ENCODE measurements at places on chromosomes 5 and 9.

DNA sequence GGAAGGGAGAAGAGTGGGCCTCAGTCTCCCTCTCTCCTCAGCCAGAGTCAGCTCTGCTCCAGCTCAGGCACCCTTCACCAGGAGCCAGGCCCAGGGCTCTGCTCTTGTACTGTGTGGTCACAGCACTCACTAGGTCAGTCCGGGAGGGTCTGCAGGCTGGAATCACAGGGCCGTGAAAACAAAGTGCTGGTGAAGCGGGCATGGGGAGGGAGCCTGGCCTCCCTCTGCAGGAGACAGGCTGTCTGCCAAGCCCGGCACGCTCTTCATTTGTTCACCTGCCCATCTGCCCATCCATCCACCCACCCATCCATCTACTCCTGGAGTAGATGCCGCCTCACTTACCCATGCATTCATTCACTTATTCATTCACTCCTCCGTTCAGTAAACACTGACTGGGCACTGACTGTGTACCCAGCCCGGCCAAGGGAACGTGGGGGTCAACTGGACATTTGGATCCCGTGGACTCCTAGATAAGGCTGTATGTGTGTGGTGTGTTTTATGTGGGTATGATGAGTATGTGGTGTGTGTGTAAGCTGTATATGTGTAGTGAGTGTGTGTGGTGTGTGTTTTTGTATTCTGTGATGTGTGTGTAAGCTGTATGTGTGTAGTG lies 3.6 kb downstream of the SPAAR start:
- no peak for DNase-seq

DNA sequence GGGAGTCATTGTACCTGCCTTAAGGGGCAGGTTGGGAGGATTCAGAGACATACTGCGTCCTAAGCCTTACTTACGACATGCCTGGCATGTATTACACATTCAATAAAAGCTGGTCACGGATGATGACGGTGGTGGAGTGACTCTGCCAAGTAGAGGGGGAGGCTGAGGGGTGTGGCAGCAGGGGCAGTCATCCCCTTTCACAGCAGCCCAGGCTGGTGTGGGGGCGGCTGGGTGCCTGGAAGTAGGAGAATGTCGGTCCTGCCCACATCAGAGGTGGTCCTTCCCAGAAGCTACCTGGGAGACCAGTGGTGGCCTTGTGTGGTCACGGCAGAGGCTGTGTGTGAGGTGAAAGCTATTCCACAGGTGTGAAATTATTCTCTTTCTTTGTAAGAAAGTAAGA lies 8.9 kb downstream of the ZBTB34 start:
- DNase-seq, result no peak

DNA sequence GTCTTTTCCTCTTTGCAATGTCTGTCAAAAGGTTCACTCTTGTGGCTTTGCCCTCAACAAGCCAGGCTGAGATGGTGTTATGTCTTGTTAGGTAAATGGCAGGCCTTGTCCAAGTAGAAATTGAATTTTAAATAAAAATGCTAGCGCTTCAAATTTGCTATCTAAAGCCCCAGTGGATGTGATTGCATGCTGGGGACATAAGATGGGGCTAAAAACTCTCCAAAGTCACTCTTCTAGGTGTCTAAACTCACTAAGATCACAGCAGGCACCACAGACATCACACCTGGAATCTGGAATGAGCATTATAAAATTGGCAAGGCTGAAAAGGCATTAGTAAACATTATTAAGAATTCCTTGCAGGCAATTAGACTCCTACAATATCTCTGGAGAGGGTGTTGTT lies 262.7 kb upstream of the CLINT1 start:
- DNase-seq, result no peak

DNA sequence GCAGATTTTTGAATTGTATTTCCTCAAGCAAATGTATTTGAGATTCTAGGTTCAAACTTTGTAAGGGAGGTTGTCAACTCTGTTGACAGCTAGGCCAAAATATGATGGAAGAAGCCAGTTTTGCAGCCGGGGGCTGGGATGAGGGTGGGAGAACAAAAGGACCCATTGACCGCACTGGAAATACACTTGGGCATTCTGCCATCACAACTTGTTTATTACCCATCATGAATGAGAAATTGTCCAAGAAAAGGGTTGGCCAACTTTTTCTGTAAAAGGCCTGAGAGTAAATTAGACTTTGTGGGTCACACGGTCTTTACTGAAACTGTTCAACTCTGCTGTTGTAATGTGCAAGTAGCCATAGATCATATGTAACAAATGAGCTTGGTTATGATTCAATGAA lies 221.3 kb upstream of the KLF9 start:
- no peak for DNase-seq

DNA sequence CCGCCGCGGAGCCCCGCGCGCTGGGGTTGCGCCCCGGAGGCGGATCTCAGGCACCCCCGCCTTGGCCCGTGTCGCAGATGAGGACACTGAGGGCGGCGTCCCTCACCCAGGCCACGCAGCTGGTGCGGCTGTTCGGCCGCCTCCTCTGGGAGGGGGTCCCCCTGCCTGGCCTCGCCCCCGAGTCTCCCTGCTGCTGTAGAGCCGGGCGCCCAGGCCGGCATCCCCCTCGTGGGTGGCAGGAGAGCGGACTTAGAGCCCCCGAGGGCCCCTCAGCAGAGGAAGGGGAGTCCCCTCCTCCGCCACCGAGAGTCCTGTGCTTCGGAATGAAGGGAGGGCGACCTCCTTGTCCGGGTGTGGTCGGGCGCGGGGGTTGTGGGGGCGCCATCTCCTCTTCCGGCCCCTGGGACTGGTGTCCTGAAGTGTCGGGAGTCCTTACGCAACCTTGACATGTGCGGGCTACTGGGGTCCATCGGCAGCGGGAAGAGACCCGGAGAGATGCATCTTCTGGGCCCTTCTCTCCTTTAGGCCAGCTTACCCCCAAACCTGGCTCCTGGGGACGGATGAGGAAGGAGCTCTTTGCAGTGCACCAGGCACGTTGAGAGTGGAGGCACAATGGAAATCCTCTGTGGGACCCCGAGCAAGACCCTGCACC lies 11.7 kb upstream of the EXOSC2 start:
- DNase-seq, result no peak

DNA sequence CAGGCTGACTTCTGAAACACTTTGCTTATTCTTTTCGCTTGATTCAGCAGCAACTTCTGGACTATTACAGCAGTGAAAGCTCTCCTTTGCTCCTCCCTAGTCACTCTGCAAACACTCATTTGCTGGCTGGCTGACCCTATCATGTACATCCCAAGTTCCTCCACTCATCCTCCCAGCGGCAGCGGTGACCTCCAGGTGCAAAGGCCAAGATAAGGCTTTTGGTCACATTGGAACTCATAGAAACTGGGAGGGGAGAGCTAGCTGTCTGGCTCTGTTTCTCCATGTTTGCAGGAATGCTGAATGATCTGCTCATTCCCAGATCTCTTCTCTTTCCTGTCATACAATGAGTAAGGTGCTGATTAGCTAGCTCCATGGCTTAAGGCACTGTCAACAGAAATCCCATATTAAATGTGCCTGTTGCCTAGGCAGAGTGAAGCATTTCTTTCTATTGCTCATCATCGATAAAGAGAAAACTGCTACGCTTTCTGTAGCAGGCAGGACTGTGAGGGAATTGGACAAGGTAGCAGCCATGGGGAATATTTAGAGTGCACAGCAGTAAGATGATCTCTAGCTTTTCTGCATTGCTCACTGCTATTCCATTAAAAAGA lies 250.5 kb upstream of the PDE4D start:
- no peak for DNase-seq

DNA sequence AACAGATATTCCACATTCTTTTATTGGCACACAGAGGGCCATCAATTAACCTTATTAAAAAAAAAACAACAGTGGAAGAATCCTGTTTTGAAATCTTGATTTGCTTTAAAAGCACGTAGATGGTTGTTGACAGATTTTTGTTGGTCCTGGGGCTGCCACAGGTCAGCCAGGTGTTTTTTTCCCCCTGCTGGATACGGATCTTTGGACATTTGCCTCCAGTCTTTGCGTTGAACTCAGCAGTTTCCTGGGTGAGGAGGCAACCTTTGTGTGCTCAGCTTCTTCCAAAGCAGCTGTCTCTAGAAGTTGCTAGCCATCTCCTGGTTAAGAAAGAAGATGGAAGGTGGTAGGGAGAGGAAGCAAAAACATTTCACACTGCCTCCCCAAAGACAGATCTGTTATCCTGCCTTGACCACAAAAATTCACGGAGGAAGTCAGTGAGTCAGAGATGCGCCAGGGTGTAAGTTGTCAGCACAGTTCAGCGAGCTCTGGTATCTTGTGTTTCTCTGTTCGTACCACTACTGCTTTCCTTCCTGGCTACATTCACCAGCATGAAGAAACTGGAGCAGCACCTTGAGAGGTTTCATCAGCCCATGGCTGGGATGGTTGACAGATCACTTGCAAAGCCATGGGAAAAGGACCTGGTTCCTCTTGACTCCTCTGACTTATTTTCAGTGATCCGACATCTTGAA lies 207.3 kb downstream of the ARHGAP26 start:
- DNase-seq, result no peak

- no peak for DNase-seq
Observed at GRCh38 chr5:133121611-133122150, 69.9 kb downstream of the HSPA4 start.

GRCh38 chr9:135743546-135744332 lies 41.8 kb downstream of the KCNT1 start:
- DNase-seq, result no peak

GRCh38 chr9:122225312-122226141 lies 3.2 kb downstream of the LHX6 start:
- DNase-seq, result no peak

GRCh38 chr9:118148990-118149389 lies 444.8 kb downstream of the TLR4 start:
- no peak for DNase-seq

- peak; percentile 88 for DNase-seq
Observed at GRCh38 chr5:59173578-59173977, 590.7 kb downstream of the RAB3C start.

DNA sequence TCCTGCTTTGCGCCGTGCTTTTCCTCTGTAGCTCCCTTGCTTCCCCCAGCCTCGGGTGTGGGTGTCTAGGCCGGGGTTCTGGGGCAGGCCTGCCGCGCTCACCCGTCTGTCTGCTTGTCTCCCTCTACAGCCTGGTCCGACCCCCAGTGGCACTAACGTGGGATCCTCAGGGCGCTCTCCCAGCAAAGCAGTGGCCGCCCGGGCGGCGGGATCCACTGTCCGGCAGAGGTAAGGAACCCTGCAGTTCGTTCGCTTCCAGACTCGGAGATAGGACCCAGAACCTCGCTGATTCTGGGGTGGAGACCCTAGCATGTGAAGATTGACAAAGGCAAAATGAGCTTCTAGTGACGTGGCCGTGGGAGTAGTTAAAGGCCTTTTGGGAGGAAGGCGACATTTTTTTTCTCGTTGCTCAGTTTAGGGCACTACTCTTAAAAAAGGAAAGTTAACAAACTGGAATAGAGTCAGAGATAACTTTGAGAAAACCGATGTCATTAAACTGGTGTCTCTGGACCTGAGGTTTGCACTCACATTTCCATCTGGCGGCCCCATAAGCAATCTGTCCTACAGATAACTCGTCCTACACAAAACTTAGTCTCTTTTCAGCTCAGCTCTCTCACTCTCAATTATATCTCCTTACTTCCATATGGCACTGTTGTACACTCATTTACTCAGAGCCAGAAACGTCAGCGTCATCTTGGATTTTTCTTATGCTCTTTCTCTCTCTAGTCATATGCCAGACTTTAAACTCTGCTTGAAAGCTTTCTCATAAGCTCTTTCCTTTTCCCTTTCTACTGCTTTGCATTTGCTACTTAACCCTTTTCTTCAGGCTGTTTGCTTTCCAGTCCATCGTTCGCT lies 561 bp downstream of the SEC61B start:
- DNase-seq, result peak; percentile 35

- DNase-seq, result no peak
Observed at GRCh38 chr9:23581931-23582330, 244.1 kb downstream of the ELAVL2 start.

DNA sequence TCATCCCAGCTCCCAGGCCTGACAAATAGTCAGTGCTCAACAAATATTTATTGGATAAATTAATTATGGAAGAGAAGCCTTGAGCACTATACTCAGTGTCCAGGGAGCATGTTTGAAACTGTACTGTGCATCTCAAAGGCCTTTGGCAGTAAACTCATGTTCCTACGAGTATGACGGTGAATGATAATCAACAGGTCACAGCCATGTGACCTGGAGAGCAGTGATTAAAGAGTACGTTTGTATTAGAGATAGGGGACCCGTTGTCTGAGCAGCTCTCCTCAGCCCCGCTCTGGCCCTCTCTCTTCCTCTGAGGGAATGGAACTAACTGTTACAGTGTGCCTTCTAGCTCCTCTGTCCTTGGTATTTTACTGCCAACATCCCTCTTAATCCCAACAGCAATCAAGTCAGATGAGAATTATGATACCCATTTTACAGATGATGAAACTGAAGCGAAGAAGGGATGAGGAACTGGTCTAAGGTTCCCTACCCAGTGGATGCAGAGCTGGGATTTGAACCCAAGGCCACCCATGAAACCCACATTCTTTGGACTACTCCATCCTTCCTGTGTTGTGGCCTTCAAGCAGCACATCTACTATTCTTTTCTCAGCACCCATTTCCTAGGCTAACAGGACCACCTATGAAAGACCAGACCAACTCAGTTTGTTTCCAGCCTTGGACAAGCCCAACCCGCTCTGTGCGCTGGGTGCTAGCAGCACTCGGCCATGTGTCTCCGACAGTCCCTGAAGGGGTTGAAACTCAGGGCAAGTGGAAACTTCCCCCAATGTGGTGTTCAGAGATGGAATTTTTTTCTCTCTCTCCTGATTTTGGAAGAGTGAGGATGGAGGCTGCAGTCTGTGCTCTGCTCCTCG lies 34.9 kb downstream of the SPRY4 start:
- no peak for DNase-seq

DNA sequence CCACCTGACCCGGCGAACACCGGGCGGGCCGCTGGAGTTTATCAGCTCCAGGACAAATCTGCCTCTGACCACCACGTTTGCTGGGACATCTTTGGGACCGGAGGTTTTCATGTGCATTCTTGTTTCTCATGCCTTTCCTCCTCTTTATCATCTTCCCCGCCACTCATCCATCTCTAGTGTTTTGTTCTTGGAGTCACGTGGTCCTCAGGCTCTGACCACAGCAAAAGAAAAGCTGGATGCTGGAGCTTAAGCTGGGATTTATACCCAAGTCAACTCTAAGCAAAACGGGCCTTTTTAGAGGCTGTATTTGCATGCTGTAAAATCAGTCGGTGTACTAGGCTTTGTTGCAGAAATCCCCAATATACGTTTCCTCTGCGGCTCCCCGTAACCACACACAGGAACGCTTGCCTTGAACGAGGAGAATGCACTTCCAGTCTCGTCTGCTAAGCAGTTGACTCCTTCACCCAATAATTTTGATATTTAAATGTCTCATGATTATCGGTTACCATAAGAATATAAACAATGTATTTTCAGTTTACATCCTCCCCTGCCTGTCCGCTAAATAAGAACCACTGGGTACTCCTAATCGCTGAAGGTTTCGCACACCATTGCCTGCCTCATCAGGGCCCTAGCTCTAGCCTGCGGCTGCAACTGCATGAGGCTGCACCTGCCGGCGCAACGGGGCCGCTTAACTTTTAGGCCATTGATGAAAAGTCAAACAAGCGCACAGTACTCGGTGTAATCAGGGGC lies 560 bp upstream of the NDUFS6 start:
- DNase-seq, result peak; percentile 31
